ENCODE measurements at places on chromosomes 2 and 18.

DNA sequence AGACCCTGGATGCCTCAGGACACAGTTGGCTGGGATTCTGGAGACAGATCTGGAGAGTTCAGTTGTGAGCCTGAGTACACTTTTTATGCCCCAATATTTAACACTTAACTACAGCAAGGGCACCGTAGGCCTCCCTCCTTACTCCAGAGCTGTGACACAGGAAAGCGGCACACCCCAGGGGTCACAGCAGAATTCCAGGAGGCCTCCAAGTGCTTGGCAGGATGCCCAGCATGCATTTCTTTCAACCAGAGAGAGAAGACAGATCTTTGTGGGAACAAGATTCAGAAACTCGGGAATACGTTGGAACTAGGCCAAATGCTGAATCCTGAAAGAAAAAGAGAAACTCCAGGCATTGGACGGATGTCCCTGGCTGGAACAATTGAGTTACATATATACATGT lies 199.2 kb upstream of the NT5C1B start:
- DNase-seq = no peak

GRCh38 chr18:5488844-5489243 lies 55.0 kb downstream of the EPB41L3 start:
- DNase-seq = no peak

DNA sequence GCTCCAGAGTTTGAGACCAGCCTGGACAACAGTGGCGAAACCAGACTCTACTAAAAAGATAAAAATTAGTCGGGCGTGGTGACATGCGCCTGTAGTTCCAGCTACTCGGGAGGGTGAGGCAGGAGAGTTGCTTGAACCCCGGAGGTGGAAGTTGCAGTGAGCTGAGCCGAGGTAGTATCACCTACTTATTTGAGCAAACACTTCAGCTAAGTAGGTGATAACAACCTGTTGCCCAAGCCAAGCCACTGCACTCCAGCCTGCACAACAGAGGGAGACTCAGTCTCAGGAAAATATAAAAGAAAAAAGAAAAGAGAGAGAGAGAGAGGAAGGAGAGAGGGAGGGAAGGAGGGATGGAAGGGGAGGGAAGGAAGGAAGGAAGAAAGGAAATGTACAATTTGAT lies 21.3 kb downstream of the FER1L5 start:
- no peak for DNase-seq

DNA sequence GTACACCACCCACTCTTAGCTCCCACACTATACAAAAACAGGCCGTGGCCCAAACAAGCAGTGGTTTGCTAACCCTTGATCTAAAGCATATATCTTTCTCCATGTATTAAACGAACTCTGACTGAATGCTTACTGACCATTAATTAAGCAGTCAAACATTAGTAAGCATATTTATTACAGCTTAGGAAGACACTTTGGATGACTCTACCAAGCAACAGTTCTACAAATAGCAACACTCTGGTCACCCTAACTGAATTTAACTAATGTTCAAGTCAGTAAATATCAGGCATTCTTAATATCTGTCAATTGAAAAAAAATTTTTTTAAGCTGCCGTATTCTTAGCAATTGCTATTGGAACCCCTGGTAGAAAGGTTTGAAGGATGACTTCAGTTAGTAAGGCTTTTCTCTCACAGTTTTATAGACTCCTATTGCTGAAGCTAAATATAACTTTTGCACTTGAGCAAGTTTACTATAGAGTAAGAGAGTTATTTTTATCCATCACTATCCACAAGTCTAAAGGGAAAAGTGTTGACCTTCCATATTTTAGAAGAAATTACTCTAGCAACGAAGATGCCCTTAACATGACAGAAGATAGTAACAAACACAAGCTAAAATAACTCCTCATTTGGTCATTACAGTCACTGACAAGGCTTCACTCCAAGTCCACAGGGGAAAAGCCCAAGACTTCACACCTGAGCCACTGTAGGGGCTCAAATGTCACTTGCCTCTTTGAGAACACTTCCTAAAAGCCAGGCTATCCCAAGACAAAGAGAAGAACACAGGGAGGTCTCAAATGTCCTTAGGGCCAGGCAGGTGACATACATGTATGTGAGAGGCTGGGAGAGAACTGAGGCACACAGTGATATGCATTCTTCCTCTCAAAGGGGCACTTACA lies 74.4 kb downstream of the RTN4 start:
- DNase-seq = no peak

- no peak for DNase-seq
Measured at GRCh38 chr2:9813312-9814128, 29.8 kb upstream of the TAF1B start.

DNA sequence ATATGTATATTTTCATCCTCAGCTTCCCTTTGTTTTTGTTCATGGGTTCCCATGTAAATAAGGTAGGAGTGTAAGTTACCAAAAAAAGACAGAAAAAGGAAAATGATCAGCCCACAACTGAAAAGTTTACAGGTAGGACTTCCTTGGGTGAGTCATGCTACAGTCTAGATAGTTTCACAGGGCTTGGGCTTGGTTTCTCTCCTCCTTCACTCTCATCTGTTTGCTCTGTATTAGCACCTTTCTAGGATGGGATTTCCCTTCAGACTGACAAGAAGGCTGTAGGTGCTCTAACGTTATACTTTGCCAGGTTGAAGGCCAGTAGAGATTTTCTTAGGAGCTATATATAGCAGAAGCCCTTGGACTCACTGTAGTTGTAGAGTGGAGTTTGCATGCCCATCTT lies 57.9 kb downstream of the FAM171B start:
- no peak for DNase-seq

GRCh38 chr2:8122520-8122919 lies 559.3 kb upstream of the ID2 start:
- DNase-seq = no peak

DNA sequence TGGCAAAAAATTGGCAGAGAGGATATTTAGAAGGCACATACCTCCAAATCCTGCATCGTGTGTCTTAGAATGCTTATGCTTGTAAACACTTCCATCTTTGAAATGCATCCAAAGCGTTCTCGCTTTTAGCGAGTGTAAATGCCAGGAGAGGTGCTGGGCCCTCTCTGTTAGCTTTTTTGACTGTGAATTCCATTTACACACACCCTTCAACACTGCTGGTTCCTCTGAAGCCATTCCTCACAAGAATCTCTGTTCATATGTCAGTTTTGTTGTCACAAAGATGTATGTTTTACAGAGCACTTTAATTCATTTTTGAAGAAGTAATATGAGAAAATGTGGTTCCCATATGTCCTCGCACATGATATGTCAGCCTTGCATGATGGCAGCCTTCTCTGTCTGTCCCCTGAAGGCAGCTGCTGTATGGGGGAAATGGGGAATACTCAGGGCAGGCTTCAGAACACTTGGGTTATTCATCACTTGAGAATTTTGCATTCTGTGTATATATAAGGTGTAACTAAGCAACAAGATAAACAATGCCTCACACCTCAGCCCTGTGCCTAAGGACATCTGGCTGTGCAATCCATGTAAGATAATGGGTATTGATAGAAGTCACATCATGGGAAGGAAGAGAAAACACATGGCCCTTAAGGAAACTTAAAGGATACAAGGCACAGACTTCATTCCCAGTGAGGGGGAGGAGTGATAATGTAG lies 52.3 kb downstream of the RAB27B start:
- no peak for DNase-seq

DNA sequence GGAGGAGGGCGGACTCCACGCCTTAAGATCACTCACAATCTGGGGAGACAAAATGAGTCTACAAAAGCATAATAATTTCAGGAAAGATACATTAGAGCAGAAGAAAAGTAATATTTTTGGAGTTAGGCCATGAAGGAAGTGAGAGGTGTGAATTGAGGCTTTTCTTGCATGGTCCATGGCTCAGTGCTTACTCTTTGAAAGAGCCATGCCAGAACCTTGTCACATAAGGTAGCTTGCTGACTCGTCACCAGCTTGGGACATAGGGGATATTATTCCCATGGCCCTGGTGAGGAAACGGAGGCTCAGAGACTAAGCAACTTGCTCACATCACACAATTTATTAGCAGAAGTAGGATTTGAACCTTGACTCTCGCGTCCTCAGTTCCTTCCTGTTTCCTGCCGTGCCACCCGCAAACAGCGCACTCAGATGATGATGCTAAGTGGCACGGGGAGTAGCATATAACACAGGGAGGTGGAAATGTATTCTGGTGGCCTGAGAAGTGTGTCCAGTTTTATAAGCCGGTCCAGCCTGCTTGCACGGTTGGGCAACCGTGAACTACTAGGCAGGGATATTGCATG lies 312.2 kb upstream of the EPAS1 start:
- DNase-seq = no peak

GRCh38 chr2:130878316-130878715 lies 41.6 kb downstream of the ARHGEF4 start:
- DNase-seq = no peak

DNA sequence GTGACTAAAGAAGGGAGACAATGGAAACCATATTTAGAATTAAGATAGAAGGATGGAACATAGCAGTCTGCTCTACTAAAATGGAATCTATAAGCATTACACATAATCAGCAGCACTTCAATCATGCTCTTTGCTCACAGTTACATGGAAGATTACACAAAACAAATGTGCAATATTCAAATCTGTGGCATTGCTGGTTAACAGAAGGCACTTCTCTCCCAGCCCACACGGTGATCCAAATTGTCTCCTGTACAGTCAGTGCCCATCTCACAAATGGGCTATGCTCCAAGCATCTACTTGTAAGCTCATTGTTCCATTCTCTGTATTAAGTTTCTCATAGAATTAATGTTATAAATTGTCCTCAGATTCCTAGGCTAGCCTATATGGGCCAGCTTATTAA lies 716.6 kb downstream of the NRXN1 start:
- DNase-seq = no peak

DNA sequence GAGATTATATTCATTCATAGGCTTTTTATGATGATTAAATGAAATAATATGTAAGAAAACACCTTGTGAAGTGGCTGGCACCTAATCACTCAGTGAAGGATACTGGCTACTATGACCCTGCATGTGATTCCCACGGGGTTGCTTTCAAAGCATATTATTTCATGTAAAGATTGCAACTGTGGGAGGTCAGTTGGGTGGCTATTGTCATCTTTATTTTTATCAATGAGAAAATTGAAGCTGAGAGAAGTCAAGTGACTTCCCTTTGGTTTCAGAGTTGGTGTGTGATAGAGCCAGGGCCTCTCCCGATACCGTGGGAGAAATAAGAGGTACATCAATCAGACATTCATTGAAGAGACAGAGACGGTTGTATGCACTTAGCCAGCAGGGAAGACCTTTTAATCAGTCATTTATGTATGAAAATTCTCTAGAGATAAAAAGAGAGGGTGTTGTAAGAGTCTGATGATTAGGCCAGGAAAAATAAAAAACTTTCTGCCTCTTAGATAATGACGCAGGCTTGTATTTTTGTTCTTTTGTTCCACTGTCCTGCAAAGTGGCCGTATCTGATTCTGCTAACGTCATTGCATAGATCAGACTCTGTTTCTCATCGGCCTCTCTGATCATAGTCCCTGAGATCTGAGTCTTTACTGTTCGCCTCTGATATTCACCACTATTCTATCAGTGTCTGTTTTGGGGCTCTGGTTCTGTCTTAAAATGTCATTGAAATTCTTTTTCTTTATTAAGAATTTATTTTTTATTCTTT lies 50.5 kb downstream of the QPCT start:
- no peak for DNase-seq

DNA sequence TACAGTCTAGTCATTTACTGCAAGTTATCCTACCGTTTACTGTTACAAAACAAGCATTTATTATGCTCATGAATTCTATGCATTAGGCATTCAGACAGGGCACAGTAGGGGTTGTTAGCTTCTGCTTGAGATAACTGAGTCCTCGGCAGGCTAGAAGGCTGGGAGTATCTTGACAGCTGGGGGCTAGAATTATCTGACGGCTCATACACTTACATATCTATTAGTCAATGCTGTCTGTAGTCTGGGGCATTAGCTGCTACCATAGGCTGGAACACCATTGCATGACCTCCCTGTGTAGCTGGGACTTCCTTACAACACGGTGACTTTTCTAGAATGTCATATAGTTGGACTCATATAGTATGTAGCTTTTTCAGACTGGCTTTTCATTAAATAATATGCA lies 61.9 kb upstream of the ALK start:
- DNase-seq = no peak

DNA sequence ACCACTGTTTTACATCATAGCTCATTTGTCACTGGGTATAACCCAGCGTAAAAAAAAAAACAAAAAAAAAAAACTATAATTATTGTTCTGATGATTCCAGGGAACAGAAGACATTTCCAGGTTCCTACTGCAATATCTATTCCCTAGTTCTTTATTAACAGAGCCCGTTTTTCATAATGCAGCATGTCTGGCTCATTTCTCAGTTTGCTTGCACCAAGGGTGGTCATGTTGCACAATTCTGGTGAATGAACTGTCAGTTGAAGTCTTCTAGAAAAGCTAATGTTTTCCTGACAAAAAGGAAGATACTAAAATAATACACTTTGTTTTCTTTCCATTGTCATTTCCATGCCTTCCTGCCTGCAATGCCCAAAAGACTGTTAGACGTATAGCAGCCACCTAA lies 180.1 kb downstream of the RDH14 start:
- DNase-seq = no peak

DNA sequence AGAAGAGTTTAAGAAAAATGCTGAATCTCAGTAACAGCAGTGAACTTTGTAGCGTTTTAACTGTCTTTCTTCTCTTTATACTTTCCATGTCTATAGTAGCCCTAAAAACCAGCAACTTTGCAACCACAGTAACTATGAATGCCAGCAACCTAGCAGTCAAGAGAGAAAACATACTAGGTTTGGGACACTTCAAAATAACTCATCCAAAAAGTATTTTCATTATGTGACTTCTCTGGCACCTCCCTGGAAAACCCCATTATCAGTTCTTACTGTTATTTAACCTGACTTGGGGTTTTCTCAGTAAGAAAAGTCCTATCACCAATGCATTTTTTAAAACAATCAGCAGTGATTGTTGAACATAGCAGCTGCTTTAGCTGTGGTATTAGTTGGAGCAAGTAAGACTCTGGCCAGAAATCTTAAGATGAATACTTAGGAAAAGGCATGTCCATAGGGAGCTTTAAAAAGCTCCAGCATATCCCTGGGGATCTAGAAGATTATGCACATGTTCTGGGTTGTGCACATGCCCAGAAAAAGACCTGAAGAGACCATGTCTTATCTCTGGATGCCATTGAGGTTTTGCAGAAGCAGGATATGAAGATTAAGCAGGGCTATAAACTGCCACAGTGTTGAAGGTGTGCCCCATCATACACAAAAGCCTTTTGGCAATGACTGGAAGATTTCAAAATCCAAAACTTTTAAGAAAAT lies 411.3 kb downstream of the CMPK2 start:
- no peak for DNase-seq

DNA sequence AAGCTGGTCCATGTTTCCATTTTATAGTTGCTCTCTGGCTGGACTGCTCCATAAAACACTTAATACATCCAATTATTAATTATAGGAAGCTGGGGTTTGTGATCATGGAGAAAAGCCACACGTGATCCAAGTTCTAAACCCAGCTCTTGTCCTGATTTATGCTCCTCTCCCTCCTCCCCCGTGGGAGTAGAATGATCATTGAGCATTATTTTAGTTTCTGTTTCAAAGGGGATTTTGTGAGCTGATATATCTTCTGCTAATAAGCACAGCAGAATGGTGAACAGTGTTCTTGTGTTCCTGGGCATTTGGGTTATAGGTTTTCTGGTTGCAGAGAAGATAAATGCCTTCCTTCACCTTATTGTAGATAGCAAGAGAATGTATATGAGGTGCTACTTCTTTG lies 135.7 kb upstream of the TMEM200C start:
- no peak for DNase-seq

GRCh38 chr2:200677721-200678532 lies 92.1 kb downstream of the AOX1 start:
- no peak for DNase-seq

Data from activated CD8-positive, alpha-beta memory T cell treated with anti-CD3 and anti-CD28 coated beads for 1 hour (primary cell).